ENCODE measurements at places on chromosomes 2 and 18. TPM values are rescaled to one million over a fixed set of nuclear protein-coding genes. Genes with fewer than 3 reads are reported as not detected.

DNA sequence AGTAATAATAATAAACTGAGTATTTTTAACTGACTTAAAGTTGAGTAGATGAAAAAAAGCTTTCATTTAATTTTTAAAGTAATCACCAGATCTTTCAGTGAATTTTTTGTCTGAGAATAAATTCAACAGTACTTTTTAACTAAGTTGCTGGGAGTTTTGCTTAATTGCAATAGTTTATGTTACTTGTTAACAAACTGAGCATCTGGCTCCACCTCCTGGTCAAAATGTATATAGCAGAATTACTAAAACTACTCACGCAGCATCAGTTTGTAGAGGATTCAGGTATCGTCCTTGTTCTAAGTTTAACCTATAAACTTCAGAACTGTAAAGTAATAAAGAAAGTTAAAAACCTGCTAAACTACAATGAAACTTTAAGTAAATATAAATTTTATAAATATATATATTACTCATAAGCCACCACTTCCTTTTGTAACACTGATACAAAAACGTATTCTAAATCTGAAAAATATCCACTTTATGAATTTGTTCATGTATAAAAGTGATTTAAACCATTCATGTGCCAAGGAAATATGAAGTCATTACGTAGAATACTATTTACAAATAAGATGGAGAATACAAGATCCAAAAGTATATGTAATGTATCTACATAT, 21.3 kb downstream of the NOL10 start:
- DNase-seq = peak; percentile 49

The GCG gene
- total RNA-seq = 55.8 TPM

GRCh38 chr18:74528478-74528877, 5.8 kb upstream of the CNDP1 start:
- no peak for DNase-seq

DNA sequence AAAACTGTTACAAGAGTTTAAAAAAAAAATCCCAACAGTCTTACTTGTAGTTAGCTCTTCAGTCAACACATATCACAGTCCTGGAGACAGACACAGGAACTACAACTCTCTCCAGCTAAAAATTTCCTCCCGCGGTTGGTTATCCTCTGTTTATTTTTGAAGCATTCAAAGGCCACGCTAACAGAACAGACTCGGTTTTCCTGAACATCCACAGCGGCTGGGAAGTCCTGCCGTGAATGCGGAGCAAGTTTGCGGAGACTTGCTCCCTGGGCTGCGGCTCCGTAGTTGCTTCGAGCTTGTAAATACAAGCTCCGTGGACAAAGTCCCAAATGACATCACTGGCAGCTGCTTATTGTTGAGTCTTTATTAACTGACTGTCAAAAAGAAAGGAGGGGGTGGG, at the start of gene NCKAP5:
TSS of gene NCKAP5 (minus strand) at position 292 of the 400 bp plus-strand sequence. CDS start 50,937 bp downstream, outside the sequence.
- DNase-seq = peak; percentile 79

- DNase-seq = no peak
Observed at GRCh38 chr2:30710461-30710860, 96.8 kb downstream of the CAPN13 start.

The UGT1A6 gene
- 5.5 TPM for total RNA-seq

The TCF23 gene
- total RNA-seq = 0.07 TPM

The RPS27A gene
- total RNA-seq = 773 TPM

GRCh38 chr2:18976168-18976961, 382.1 kb downstream of the OSR1 start:
- DNase-seq = peak; percentile 28

GRCh38 chr2:102082571-102083392, 59.8 kb upstream of the IL1R1 start:
- DNase-seq = no peak

GRCh38 chr2:13230221-13230620, 513.5 kb downstream of the TRIB2 start:
- no peak for DNase-seq

- DNase-seq = no peak
Observed at GRCh38 chr2:177516824-177517544, 124.4 kb downstream of the AGPS start.

- no peak for DNase-seq
Observed at GRCh38 chr2:108354136-108354535, 23.6 kb upstream of the SULT1C4 start.

The PLEK gene
- total RNA-seq = 2.6 TPM

The LOXHD1 gene
- total RNA-seq = not detected

The CDK5R2 gene
- total RNA-seq = 0.30 TPM

- DNase-seq = no peak
Observed at GRCh38 chr2:240995041-240996021, 3.1 kb upstream of the SNED1 start.

The EMX1 gene
- 1.1 TPM for total RNA-seq

DNA sequence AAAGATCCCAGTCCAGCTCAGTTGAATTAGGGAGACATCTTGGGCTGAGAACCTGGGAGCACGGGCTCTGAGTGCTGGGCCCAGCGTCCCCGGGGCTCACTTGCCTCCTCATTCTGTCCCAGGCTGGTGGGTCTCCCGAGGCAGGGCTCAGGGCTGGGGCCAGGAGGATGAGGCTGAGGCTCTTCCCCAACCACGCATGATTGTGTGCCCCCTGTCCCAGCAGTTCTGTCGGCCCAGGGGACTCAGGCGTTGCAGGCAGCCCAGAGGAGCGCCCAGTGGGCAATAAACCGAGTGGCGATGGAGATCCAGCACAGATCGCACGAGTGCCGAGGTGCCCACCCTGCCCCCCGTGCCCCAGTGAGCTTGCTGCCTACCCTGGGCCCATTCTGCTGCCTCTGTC, 910 bp downstream of the PRSS56 start:
- no peak for DNase-seq

The LIPG gene
- 25.5 TPM for total RNA-seq

- DNase-seq = no peak
Observed at GRCh38 chr2:97731274-97732020, 18.1 kb downstream of the ZAP70 start.

DNA sequence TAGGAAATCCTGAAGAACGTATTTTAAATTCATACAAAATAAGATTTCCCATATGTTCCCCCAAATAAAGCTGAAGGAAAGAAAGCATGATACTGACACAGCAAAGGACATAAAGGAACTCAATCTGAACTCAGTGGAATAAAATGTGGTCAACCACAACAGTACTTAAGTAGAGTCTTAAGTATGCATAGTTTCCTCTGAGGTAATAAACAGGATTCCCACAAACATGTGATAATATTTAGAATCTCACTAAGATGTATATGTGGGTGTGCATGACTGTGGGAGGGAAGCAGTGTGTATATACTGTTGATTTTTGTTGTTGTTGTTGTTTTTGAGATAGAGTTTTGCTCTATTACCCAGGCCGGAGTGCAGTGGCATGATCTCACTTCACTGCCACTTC, 69.3 kb downstream of the NOL10 start:
- no peak for DNase-seq

- DNase-seq = no peak
Observed at GRCh38 chr18:59696311-59697235, 650 bp downstream of the CCBE1 start.

- DNase-seq = no peak
Observed at GRCh38 chr2:82120654-82121053, 1816.1 kb upstream of the LRRTM1 start.

- no peak for DNase-seq
Observed at GRCh38 chr2:37871456-37872191, 53.5 kb upstream of the RMDN2 start.

GRCh38 chr2:127115471-127116199, 8.7 kb upstream of the BIN1 start:
- DNase-seq = peak; percentile 37

GRCh38 chr2:8926356-8926755, 77.1 kb downstream of the MBOAT2 start:
- no peak for DNase-seq

- DNase-seq = no peak
Observed at GRCh38 chr18:408367-408766, 92.1 kb downstream of the COLEC12 start.

GRCh38 chr2:232280341-232280740, 98.2 kb upstream of the ALPP start:
- no peak for DNase-seq

- DNase-seq = no peak
Observed at GRCh38 chr2:174797781-174798276, 33.6 kb upstream of the CHRNA1 start.

DNA sequence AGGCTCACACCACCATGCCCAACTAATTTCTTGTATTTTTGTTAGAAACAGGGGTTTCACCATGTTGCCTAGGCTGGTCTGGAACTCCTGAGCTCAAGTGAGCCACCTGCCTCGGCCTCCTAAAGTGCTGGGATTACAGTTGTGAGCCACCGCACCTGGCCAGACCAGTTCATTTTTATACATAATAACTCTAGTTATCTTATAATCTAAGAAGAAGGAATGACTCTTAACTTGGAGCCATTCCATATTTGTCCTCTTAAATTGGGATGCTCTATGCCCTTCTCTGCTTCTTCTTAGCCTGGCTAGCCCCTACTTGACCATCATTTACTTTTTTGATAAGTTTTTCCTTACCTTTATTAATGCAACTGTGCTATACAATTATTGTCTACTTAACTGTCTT, 2.9 kb downstream of the RBM44 start:
- no peak for DNase-seq

GRCh38 chr18:50410894-50411293, 36.0 kb downstream of the SKA1 start:
- no peak for DNase-seq

GRCh38 chr2:68889500-68889899, 18.3 kb upstream of the BMP10 start:
- no peak for DNase-seq

The EVX2 gene
- total RNA-seq = not detected

The CYP27C1 gene
- not detected for total RNA-seq

The AGXT gene
- total RNA-seq = 1.9 TPM

- DNase-seq = no peak
Observed at GRCh38 chr2:69715964-69716363, 26.0 kb upstream of the ANXA4 start.

The KLHL29 gene
- total RNA-seq = 2.0 TPM

GRCh38 chr2:172434821-172435605, 7.6 kb downstream of the ITGA6 start:
- DNase-seq = no peak

The C2orf78 gene
- not detected for total RNA-seq

DNA sequence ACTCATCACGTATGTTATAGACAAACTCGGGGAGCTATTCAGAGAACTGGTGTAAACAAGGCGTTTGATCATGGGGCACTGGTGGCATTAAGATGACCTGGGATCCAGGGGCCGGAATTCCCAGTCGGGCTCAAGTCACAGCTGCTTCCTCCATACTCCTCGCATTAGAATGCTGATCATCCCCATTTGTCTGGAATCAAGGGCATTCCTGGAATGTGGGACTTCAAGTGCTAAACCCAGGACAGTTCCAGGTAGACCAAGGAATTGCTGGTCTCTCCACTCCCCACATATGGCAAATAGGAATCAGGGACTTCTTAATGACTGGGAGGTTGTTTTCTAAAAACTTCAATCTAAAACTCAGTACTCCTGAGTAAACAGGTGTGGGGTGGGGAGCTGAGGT, 355.7 kb upstream of the RAB6C start:
- no peak for DNase-seq

The MSTN gene
- total RNA-seq = 0.11 TPM

DNA sequence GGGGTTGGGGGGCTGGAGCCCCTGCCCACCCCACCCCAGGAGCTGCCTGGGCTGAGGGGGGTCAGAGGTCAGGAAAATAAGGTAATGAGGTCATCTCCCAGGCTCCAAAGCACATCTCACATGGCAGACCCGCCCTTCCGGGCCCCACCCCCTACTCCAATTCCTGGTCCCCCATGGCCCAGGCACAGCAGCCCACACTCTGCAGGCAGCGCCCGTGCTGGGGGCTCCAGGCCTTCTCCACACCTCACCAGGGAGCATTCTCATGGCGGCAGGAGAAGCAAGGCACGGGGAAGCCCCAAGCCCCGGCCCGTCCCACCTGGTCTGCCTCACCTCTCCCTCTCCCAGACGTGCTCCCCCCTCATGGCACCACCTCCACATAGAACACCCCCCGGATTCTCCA, 43.8 kb downstream of the AQP12A start:
- no peak for DNase-seq

DNA sequence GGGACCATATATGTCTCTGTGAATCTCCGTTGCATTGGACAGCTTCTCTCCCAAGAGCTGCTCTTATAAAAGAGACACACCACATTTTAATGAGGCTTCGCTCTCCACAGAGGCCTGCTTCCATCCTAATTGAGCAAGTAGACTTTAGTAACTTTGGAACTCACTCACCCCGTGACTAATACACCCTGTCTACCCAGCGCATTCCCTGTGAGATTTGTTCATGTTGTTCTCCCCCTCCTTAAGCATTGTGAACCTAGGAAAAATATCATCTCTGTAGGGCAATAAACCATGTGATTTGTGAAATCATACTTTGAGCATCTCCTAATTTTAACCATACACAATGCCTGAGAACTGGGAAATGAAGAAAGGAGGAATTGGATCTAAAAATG, 56.9 kb downstream of the MCFD2 start:
- no peak for DNase-seq

Measured in colonic mucosa (tissue), 4 donors.